ENCODE measurements at places on chromosomes 2 and 18.

- DNase-seq: no peak
Observed at GRCh38 chr2:80153151-80153550, 151.4 kb downstream of the LRRTM1 start.

- DNase-seq: peak; percentile 71
Observed at GRCh38 chr18:35345460-35345921, 1.3 kb upstream of the ZNF24 start.

GRCh38 chr2:65159906-65160305, 30.0 kb upstream of the RAB1A start:
- DNase-seq: no peak

- no peak for DNase-seq
Observed at GRCh38 chr2:63721082-63721424, 120.6 kb upstream of the UGP2 start.

GRCh38 chr2:85151026-85151425, 17.8 kb downstream of the TCF7L1 start:
- DNase-seq: no peak

DNA sequence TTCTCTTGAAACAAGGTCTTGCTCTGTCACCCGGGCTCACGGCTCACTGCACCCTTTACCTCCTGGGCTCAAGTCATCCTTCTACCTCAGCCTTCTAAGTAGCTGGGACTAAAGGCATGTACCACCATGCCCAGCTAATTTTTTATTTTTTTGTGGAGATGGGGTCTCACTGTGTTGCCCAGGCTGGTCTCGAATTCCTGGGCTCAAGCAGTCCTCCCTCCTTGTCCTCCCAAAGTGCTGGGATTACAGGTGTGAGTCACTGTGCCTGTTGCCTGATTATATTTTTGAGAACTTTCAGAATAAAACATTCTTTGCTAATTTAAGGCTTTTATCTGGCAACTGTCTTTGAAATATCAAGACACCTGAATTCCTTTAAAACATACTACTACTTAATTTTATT, 47.9 kb downstream of the BIRC6 start:
- DNase-seq: no peak

- DNase-seq: no peak
Observed at GRCh38 chr18:32276256-32276655, 86.4 kb downstream of the MEP1B start.

DNA sequence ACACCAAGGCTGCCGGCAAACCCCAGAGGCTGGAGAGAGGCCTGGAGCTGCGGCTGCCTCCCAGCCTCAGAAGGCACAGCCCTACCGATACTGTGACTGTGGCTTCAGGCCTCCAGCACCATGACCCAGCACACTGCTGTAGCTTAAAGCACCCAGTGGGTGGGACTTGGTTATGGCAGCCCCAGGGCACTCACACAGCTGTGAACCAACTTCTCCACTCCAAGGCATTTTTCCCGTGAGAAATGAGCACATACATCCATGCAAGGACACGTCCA, 199.5 kb downstream of the NDUFA10 start:
- no peak for DNase-seq

GRCh38 chr2:73156539-73157124, 43.9 kb upstream of the RAB11FIP5 start:
- DNase-seq: no peak

DNA sequence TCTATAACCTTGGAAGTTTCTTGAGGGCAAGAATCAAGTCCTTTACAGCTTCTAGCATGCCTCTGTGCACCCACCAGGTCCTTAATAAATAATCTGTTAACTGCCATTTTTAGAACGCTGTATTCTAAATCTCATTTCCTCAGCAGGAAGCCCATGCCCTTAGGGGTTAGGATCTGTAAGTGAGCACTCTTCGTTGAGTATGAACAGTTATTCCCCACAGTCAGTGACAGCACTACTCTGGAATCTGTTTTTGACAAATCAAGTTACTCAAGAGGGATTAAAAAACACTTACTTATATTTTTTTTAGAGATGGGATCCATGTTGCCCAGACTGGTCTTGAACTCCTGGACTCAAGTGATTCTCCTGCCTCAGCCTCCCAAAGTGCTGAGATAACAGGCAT, 14.6 kb downstream of the PAIP2B start:
- no peak for DNase-seq

DNA sequence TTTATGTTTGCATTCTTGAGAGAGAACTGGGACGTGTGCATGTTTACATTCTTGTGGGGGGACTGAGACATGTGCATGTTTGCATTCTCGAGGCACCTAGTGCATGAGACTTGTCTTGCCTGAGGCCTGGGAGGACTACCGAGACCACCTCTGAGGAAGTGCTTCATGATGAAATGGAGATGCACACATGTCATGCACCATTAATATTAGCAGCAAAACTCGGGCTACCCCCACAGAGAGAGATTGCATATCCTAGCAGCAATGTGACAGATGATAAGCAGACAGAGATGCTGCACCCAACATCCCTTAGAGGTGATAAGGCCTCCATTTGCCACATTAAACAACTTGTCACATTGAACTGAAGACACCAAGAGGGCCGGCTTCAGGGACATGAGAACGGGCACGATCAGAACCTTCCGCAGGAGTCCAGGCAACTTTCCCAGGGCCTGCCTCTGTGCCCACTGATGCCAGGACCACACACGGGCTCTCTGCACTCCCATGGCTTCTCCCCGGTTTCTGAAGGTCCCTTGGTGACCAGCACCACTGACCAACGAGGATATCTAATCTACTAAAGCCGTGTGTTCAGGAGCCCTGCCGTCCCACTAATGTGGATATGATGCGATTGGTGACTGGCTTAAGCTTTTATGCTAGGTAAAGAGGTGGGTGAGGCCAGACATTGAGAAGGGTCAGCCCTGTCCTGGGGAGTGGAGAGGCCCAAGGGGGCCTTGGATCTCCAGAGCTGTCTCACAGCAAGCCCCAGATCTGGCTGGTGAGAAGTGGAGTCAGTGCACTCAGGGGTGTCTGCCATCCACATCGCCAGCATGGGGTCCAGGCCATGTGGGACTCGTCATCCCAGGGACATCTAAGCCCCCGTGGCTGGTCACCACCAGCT, 208.3 kb downstream of the NDUFA10 start:
- DNase-seq: no peak

- DNase-seq: no peak
Observed at GRCh38 chr18:13572148-13572547, 154.2 kb downstream of the FAM210A start.

GRCh38 chr2:135786823-135787222, 45.2 kb downstream of the UBXN4 start:
- DNase-seq: no peak

Measured in NCI-H2029 (cell line).